ENCODE measurements at places on chromosomes 12 and 14.

- DNase-seq, result no peak
Observed at GRCh38 chr12:132200800-132201199, 56.5 kb downstream of the NOC4L start.

DNA sequence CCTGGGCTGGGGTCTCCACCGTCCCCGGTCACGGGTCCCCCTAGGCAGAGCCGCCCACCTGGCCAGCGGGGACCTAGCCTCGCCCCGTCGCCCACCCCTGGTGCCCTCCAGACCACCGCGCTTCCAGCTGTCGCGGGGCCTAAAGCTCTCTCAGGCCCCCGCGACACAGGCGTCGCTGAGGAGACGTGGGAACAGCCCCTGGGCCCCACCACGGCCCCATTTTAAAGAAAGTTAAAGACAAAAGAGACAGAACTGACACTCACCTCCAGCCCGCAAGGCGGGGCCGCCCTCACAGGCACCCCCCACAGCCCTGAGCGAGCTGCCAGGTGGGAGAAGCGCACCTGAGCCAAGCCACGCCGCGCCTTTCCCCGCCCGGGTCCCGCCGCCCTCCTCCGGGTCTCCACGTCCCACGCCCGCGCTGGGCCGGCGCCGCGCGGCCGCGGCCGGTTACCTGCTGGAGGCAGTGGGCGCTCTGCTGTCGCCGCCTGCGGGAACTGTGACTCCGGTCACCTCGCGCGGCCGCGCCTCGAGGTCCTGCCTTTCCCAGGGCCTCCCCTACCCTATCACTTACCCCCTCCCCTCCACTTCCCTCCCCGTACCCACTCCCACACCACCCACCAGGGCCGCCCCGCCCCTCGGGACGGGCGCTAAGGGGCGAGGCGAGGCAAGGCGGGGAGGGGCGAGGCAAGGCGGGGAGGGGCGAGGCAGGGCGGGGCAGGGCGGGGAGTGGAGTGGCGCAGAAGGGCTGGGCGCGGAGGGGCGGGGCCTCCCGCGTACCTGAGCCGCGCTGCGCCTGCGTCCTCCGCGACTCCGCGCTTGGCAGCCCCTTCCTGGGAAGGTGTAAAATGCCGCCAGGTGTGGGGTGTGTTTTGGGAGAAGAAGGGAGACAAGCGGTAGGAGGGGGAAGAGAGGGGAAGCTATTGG lies 31.2 kb downstream of the TC2N start:
- DNase-seq, result no peak

GRCh38 chr12:47901063-47901717 lies 3.6 kb downstream of the VDR start:
- DNase-seq, result no peak

DNA sequence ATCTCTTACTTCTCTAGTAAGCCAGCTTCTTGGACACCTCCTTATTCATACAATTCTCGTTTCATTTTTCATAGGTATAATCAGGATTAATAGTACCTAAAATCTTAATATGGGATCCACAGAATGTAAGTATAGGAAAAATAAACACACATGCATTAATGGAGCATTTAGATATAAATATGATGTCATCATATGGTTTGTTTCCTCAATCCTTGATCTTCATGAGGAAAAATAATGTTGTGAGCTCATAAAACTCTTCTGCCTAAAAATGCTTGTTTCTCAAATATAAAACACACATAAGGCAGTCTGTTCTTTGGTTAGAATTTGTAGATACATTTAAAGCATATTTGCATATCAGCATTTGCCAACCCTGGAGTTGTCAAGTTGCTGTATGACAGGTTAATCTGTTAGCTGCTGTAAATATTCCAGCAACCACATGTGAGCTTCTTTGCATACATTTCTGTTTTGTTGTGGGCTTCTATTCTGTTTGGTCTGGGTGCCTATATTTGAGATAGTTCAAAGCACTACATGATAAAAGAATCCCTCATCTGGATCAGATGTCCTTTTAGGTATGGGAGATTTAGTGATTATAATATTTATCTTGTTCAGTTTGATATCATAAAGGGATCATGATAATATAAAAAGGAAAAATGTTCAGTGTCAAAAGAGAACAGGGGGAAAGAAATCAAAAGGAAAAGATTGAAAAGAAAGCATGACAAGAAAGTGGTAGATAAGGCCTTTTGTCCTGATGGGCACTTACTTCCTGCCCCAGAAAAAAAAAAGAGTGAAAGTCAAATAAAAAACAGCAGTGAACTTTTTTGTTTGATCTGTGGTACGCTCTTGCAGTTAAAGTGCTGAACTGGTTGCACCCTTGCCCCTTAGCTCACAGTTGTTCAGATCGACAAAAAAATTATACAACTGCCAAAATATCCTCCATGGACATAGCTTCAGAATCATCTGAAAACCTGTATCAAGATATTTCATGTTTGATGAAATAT lies 68.6 kb downstream of the ACSS3 start:
- no peak for DNase-seq

GRCh38 chr12:57781801-57782200 lies 786 bp upstream of the TSFM start:
- no peak for DNase-seq

DNA sequence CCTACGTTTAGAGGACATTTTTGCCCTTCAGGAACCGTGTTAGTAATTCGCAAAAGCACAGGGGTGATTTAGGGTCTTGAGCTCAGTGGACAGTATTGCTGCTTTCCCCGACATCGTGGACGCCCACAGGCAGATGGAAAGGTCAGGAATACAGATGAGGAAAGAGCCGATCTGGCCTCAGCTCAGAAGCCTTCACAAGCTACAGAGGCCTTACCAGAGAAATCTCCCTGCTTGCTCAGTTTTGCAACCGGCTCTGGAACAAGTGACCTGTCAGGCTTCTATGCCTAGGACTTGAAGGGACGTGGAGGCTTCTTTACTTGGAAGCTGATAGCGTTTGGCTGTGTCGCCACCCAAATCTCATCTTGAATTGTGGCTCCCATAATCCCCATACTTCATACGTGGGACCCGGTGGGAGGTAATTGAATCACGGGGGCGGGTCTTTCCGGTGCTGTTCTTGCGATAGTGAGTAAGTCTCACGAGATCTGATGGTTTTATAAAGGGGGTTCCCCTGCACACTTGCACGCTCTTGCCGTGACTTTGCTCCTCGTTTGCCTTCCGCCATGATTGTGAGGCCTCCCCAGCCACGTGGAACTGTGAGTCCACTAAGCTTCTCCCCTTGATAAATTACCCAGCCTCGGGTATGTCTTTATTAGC lies 332.5 kb downstream of the MED13L start:
- no peak for DNase-seq

Measured in foreskin melanocyte (primary cell).